Stimulated activated CD8-positive, alpha-beta memory T cell treated with anti-CD3 and anti-CD28 coated beads, Interleukin-15, amount 100 ng/mL, for 24 hours (primary cell): ENCODE measurements at places on chromosomes 2 and 18.

DNA sequence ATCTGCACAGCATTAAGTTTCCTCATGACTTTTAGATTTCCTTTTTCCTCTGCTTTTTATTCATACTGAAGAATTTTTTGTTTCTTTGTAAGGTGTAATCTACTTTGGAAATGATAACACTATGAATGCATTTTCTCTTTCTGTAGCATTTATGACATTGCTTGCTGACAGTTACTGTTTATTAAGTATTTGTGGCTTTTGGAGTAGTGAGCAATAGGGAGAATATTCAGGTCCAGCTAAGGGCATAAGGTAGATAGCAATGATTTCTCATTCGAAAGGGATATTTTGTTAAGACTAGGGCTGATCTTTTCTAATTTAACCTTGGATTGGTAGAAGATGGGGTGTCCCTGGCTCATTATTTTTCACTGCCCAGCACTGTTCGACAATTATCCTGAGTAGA lies 80.3 kb downstream of the XRCC5 start:
- DNase-seq: no peak

DNA sequence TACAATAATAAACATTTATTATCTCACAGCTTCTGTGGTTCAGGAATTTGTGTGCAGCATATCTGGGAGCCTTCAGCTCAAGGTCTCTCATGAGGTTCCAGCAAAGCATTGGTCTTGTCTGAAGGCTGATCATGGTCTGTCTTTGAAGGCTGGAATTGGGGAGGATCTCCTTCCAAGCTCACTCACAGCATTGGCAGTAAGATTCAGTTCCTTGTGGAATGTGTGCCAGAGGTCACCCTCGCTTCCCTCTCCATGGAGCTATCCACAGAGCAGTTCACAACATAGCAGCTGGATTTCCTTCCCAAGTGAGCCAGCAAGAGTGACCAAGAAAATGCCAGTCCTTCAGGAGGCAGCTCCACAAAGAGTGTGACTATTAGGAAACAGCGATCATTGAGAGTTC lies 202.2 kb upstream of the ST6GAL2 start:
- DNase-seq: no peak

GRCh38 chr2:145157741-145158591 lies 638.0 kb upstream of the ZEB2 start:
- DNase-seq: no peak

DNA sequence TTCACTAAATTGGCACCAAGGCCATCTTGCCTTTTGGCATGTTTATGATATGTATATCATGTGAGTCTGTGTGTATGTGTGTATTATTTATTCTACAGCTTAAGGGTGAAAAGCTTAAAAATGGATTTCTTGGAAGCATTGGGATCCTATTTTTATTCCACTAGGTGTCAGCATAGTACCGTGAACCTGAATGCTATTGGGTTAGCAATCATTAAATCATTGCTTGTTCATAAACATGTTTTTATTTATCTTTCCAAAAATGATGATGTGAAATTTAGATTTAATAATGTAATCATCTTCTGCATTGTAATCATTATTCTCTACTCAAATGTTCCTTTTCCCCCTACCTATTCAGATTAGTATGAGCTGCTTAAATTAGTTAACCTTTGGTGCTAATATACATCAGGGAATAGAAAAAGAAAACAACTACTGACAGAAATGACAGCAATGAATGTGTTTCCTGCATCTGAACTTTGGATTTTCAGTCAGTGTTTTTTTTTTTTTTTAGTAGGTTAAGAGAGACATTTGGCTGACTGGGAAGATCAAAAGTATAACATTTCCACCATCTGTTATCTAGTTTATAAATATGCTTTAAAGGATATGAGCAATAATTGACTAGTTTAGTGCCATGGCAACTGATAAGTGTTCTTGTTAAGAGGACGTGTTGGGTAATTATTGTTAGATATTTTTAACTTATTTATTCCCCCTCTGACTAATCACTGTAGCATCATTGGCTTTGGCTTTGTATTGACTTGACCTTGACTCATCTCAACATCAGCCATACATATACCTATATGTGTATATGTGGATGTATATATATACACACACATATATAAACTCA lies 14.1 kb upstream of the ZSWIM2 start:
- no peak for DNase-seq

DNA sequence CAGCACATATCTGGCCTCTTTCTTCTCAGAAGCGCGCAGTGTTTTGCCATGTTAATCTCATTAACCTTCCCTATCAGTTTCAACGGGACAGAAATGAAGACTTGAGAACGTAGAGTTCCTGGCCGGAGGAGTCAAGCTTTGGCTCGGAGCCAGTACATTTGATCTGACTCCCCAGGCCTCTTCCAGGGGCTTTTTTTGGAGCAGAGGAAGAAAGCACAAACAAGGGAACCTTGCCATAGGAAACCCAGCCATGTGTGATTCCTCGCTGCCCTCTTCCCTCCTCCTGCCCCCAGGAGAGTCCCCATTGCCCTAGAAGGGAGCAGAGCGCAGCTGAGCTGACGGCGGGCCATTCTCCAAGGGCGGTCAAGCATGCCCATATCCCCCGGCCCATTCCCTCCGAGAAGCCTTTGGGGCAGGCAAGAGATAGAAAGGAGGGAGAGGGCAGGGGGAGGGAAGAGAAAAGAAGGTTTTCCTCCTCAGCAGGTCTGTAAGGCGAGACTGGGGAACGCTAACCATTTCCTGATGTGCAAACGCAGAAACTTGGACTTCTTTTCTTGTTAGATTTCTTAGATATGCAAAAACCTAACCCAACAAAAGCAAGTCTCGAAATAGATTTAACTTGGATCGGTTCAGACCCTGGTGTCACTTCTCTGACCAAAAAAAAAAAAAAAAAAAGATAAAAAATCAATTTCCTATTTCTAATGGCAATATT lies 63.7 kb upstream of the POU3F3 start:
- DNase-seq: no peak

- DNase-seq: no peak
These were observed 23.0 kb upstream of the ODC1 start for GRCh38 chr2:10471046-10471571.

GRCh38 chr2:238100049-238100820 lies at the start of gene ESPNL:
ESPNL (plus strand) TSS chr2:238100340; CDS start chr2:238100420, 80 bp downstream.
- DNase-seq: no peak

DNA sequence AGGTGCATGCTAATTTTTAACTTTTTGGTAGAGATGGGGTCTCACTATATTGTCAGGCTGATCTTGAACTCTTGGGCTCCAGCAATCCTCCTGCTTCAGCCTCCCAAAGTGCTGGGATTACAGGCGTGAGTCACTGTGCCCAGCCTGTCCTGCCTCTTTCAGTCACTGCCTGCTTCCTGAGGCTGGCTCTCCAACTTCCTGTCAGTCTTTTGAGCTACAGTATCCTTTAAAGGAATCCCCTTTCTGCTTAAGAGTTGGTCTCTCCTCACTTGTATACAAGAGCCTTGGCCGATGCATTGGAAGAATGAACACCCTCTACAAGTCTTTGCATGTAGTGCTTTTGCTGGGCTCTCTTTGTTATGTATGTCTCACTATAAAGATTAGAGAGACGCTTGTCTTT lies 88.4 kb upstream of the SMAD2 start:
- DNase-seq: no peak

DNA sequence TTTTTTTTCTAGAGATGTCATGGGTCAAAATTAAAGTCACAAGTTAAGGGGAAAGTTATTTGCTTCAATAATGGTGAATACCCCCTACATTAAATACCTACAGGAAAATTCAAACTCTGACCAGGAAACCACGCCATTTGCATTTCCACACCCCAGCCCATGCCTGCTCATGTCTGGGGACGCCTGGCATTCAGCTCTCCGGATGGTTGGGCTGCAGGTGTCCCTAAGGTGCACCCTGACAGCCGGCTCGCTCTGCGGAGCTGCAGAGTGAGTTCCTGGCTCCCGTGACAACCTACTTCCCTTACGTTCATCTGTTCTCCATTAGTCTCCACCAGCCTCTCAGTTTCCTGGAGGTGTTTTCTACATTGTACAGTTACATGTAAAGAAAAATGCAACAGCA lies 122.7 kb upstream of the RIOK3 start:
- no peak for DNase-seq

DNA sequence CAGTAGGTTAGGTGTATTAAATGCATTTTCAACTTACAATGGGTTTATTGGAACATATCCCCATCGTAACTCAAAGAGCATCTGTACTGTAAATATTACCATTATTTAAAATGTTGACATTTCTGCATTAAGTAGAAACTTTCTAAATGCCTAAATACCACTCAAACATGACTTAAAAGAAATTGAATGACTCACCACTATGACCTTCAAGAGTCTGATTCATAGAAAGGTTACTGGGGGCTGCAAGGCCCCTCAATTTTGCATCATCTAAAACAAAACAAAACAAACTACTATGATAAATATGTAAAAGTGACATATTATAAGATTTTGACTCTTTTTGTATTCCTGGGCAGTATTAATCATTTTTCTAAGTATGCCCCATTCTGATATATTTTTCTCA lies 7.6 kb downstream of the WDR35 start:
- no peak for DNase-seq

- no peak for DNase-seq
These were observed 63.6 kb upstream of the CPO start for GRCh38 chr2:206875701-206876100.
